Activated naive CD8-positive, alpha-beta T cell treated with anti-CD3 and anti-CD28 coated beads, Interleukin-2, amount 50 U/mL, for 16 hours (primary cell): ENCODE measurements at places on chromosomes 6 and 20.

DNA sequence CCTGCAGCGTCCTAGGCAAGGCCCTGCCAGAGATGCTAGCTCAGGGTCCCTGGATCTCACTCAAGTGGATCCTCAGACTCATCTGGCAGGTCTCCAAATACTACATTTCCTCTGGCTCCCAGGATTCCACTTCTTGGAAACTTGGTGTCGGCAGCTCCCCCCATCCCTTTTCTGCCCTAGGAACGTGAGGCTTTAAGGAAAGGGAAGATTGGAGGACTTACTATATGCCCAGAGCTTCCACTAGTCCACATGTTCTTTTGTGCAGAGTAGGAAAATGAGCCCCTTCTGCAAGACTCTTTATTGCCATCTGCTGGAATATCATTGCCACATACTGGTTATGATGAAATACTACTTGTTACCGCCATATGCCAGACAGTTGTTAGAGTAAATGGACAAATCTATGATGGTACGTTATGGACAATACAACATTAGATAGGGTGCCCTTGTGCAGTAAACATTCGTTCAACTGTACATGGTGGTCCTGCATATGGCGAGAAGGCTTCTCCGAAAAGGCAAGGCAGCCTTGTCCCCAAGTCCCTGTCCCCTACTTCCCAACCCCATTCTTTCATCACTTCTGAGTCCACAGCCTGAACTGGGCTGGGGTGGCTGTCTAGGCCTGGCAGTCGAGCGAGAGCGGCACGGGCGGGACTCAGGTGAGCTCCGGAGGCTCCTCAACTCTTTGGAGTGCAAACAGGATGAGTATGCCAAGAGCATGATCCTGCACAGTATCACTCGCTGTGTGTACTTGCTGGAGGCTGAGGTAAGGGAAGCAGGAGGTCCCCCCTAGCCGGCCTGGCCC, 780 bp downstream of the ARMC12 start:
- DNase-seq: no peak

DNA sequence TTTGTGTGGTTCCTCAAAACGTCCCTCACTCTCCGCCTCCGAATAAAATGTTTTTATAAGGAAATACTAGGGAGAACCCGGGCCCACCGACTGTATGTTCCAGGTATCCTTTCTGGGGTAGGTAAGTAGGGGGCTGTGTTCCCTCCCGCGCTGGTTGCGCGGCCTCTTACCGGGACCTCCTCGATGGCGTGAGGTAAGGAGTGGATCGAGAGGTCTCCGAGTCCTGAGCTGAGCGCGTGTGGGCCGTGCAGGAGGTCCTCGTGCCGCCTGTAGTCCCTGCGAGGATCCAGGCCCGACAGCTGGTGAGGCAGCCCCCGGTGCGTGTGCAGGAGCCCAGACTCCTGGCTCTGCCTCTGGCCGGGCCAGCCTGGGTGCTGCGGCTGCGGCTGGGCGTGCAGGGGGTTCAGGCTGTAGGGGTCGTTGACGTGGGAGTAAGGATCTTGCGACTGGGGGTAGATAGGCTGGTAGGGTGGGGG, 5.1 kb downstream of the TFAP2A start:
- DNase-seq: no peak

- no peak for DNase-seq
These were observed 154.3 kb downstream of the VEGFA start for GRCh38 chr6:43924222-43924702.

- DNase-seq: no peak
These were observed 39.4 kb downstream of the TRAF3IP2 start for GRCh38 chr6:111566222-111566734.

GRCh38 chr6:132969196-132969595, 154.8 kb downstream of the RPS12 start:
- DNase-seq: no peak

- DNase-seq: no peak
These were observed 71.3 kb downstream of the EFHC1 start for GRCh38 chr6:52491203-52492069.

GRCh38 chr20:6401893-6402557, 279.2 kb upstream of the FERMT1 start:
- DNase-seq: no peak

DNA sequence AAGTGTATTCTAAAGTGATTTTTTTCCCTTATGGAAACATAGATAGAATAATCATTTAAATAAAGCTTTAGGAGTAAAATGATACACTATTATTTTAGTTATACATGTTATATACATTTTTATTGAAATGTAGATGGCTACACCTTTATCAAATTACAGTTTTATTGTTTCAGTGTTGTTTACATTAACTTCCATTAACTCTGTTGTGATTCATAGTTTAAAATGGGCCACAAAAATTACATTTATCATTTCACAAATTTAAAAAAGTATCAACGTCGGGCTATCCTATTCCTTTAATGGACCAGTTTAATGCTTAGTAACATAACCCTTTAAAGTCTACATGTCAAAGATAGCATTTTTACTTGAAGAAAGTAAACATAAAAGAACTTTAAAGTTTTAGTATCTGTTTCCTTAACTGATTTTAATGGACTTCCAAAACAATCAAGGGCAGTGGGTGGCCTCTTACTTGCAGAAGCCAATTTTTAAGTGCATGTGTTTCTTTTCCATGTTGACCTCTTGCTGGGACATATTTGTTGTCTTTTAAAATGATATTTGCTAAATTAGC, 47.8 kb upstream of the FLRT3 start:
- DNase-seq: no peak

DNA sequence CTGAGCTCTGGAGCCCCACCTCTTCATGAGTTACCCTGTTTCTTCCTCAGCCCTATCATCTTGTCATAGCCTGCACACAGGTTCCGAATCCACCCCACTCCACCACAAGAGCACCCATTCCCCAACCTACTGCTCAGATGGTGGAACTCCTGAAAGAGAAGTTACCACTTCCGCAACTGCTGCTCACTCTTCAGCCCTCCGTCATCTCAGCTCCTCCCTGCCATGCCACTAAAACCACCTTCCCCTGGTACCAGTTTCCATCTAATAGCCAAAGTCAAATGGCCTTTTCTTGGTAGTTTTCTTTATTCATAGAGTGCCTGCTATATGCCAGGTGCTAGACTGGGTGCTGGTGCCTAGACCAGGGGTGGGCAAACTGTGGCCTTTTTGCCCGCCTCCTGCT, 3.9 kb downstream of the RAB22A start:
- no peak for DNase-seq

GRCh38 chr20:4875578-4876067, 125.7 kb downstream of the SLC23A2 start:
- no peak for DNase-seq

- DNase-seq: no peak
These were observed 18.5 kb upstream of the DCBLD1 start for GRCh38 chr6:117463762-117464665.

- no peak for DNase-seq
These were observed 240.2 kb downstream of the KHDC1L start for GRCh38 chr6:72984981-72985665.

DNA sequence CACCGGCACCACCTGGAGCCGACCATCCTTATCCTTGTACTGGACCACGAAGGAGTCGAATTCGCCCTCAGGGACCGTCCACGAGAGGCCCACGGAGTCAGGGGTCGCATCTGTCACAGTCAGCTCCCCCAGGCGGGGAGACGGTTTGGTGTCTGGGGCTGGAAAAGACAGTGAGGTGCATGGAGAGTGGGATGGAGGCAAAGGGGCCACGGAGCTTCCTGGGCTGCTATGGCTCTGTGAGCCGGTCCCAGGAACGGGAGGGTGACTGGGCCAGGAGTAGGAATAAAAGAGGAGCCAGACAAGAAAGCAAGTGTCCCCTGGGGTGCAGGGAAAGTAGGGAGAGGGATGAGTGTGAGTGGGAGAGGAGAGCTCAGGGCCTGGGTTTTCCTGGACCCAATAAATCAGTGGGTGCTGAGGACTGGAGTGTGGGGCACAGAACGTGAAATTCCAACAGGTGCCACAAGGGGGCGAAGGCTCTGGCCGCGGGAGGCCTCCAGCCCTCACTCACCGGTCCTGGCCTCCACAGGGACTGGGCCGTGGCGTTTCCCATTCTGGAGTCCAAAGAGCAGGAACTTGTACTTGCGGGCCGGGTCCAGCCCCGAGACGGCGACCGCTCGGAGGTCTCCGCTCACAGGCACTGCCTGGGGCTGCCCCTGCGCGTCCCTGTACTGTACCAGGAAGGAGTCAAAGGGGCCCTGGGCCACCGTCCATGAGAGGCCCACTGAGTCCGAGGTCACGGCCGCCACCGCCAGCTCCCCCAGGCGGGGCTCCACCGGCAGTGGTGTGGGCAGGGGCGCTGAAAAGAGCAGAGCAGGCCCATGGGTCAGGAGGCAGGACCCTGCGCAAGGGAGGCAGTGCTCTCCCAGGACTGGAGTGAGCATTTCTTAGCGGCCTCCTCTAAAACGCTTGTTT, 9.9 kb downstream of the CYP21A2 start:
- DNase-seq: peak; percentile 39

GRCh38 chr6:139334806-139335446, 39.5 kb downstream of the CITED2 start:
- DNase-seq: no peak

DNA sequence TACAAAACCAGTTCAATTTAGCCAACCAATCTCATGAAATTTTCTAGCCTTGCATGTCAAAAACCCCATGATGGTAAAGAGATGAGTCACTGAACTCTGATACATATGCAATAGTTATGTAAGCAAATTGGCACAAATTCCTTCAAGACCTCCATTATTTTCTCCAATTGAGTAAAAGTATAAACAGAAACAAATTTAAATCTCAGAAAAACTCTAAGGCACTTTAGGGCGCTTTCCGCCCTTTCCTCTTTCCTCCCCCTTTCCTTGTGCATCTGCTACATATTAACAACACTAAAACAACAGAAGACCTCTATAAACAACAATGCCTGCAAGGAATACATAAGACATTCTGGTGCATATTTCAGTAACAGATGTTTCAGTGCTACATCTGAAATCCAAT, 48.5 kb downstream of the KIF13A start:
- no peak for DNase-seq

GRCh38 chr6:101728388-101728787, 334.9 kb downstream of the GRIK2 start:
- DNase-seq: no peak

GRCh38 chr6:170294813-170295509, 4.1 kb upstream of the DLL1 start:
- DNase-seq: no peak

DNA sequence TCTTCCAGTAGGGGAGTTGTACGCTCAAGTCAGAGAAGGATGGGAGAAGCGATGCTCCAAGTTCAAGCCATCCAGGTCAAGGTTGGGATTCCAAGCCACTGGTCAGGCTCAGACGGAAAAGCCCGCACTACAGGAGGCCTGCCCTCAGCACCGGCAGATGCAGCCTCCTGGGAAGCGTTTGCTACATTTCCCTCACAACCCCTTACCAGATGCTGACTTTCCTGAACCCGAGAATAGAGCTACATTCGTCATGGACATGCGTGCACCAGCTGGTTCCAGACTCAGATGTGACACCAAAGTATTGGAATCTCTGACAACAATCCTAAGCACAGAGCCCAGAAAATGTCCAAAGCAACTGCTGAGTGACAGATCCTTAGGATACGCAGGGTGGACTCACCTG, 174.8 kb downstream of the SASH1 start:
- DNase-seq: no peak

GRCh38 chr6:138885156-138885819, 89.4 kb downstream of the ECT2L start:
- DNase-seq: no peak

GRCh38 chr20:4459081-4459480, 262.6 kb upstream of the PRND start:
- DNase-seq: no peak

GRCh38 chr6:129516787-129517186, 193.2 kb downstream of the ARHGAP18 start:
- no peak for DNase-seq

DNA sequence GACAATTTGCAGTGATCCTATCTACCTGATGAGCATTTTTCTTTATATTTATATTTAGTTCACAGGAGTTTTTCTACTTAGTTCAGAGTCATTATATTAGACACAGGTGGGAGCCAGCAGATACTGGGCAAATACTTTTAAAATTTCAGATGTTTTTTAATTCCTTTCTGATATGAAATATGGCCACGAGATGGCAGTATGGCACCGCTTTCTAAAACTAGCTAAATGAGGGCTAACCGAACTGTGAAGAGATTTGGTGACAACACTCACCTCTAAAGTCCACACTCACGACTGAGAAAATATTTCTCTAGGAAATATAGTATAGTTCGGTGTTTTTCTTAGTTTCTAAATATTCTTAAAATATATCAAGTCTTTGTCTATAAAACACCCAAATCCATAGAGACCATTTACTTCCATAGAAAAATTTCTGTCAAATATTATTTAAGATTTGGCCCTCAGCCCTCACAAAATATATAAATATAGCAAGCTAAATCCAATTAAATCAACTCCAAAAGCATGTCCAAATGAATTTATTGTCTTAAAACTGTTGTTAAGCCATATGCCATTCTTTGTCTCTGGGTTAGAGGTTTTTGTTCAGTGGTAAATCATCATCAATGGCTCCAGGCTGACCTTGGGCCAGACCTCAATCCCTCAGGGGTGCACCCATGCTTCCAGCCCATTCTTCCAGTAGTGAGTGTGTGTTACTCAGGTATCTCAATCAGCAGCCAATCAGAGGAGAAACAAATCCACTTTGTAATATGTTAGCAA, 63.6 kb downstream of the HUS1B start:
- peak; percentile 37 for DNase-seq

- DNase-seq: no peak
These were observed 100.4 kb upstream of the MLN start for GRCh38 chr6:33904050-33904746.

- no peak for DNase-seq
These were observed 24.4 kb upstream of the SLC17A3 start for GRCh38 chr6:25898289-25898977.

GRCh38 chr20:10719740-10720385, 46.1 kb upstream of the JAG1 start:
- no peak for DNase-seq

DNA sequence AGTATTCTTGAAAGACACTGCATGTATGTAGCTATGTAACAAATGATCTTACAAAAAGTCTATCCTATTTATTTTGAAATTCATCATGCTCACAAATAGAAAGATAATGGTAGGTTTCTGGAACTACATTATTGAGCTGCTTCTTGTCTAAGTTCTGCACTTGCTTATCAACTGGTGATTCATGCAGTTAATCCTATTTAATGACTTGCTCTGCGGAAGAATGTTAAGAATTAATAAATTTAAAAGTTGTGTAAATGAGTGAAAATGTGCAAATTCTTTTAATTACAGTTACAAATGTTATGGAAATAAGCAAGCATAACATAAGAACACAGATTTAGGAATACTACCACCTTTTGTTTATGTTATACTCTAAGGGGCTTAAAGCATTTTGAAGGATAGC, 67.1 kb upstream of the MCM9 start:
- DNase-seq: no peak

DNA sequence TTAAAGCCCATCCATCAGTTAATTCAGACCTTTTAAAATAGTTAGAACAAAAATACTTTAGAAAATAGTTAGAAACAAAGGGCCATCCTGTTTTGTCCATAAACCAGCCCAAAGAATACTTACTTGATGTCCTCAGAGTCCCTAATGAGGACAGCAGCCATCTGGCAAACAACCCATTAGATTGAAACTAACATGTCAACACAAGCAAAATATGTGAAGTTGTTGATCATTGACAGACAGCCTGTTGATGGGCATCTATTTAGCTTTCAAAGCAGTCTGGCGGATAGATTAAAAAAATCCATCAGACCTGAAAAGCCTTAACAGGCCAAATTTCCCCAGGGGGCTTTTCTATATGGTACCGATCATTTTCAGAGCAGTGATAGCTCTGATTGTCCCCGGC, 154.2 kb upstream of the TSHZ2 start:
- DNase-seq: no peak

- DNase-seq: no peak
These were observed 463.8 kb downstream of the BMP2 start for GRCh38 chr20:7231303-7231702.

- no peak for DNase-seq
These were observed 2.4 kb downstream of the PHF3 start for GRCh38 chr6:63637865-63638445.
